DMS79 (cell line): ENCODE measurements at places on chromosomes 11 and 22.

GRCh38 chr11:129041611-129042018 lies 98.9 kb upstream of the TP53AIP1 start:
- DNase-seq, result no peak

- DNase-seq, result no peak
Observed at GRCh38 chr11:102783720-102784119, 3.3 kb upstream of the MMP10 start.

DNA sequence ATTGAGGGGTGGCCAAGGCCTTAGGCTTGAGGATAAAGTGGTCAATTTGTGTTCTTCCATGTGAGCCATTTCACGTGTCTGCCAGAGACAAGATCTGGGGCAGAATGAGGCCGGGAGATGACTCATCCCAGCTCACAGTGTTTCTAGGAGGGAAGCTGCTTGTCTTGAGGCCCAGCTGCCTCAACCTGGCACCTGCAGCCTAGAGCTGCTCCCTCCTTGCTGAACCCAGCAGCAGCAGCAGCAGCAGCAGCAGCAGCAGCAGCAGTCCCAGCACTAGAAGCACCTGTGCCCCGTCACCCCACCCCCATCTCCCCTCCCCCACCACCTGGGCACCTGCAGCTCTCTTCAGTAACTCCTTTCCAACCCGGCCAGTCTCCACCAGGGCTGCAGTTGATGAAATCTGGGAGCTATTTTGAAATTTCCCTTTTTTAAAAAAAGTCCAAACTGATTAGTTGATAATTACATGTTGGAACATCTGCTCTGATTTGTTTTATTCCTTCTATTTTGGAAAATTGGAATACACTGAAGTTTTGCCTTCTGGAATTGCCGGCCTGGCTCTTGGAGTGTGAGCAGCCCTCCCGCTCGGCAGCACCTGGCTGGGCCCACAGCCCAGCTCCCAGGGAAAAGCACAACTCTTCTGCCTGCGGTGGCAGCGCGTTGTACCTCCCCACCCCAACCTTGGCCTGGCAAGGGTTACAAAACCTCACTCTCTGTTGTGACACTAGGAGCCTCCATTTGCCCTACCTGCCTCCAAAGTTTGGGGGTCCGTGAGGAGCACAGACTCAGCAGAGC lies 143.5 kb downstream of the NXPE2 start:
- DNase-seq, result no peak

DNA sequence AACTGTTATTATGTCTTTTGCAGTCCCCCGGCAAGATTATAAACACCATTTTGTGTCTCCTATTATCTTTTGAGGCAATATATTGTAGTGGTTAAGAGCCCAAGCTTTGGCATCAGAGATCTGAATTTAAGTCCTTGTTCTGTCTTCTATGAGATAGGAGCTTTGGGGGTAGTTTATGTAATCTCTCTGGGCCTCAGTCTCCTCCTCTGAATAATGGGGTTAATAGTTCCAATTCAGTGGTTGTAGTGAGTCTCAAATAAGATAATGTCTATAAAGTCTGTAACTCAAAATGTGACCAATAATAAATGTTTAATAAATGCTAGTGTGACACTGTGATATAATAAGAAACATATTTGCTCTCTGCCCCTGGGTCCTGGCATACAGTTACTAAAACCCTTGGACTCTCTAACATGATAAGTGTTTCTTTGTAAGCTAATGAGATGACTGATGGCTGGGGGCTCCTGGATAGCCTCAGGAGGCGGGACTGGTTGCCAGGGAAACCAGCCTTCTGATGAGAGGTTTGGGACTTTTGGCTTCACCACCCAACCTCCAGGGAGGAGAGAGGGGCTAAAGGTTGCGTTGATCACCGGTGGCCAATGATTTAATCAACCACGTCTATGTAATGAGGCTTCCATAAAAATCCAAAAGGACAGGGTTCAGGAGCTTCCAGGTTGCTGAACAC lies 183.4 kb upstream of the MTMR2 start:
- no peak for DNase-seq

- no peak for DNase-seq
Observed at GRCh38 chr11:43116071-43116470, 195.7 kb upstream of the API5 start.

DNA sequence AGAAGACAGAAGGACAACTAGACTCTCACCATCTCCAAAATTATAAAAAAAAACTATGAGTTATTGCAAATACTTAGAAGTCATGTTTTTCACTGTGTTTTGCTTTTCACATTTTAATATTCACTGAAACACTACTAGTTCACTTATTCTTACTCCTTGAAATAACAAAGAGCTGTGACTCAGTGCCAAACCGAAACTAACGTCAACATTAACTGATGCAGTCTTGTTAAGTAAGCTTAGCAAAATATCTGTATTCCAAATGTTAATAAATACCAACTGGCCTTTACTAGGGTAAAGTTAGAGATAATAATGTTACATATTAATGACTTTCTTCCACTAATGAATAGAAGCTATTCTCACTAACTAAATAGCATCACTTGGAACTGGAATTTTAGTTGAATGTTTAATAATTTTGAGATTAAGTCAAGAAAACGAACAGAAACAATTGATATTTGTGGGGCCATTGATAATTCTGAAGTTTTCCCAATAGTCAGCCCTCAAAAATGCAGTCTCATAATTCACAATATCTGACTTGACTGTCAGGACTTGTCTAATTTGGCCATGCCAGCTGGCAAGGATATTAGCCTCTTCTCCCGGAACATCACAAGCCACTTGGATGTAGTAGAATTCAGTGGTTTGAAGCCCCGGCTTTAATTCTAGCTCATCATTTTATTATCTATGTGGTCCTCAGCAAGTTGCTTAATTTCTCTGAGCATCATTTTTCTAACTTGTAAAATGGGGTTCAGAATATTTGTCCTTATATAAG lies 230.1 kb upstream of the DDI1 start:
- DNase-seq, result no peak

- DNase-seq, result peak; percentile 24
Observed at GRCh38 chr11:119683783-119684182, 45.2 kb downstream of the NECTIN1 start.

DNA sequence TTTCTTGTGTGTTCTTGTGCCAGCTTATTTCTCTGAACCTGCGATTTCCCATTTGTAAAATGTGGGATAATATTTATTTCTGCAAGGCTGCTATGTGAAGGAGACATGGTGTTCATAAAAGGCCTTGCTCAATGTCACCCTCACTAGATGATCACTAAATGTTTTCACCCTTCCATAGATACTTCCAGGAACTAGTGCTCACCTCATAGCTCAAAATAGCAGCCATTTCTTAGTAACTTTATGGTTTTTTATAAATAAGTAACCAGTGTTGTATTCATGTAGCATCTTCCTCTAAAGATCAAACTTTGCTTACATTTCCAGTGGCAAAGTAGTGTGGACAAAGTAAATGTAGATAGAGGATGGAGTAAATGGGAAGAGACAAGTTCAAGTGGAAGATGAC lies 23.8 kb downstream of the SYTL2 start:
- no peak for DNase-seq

DNA sequence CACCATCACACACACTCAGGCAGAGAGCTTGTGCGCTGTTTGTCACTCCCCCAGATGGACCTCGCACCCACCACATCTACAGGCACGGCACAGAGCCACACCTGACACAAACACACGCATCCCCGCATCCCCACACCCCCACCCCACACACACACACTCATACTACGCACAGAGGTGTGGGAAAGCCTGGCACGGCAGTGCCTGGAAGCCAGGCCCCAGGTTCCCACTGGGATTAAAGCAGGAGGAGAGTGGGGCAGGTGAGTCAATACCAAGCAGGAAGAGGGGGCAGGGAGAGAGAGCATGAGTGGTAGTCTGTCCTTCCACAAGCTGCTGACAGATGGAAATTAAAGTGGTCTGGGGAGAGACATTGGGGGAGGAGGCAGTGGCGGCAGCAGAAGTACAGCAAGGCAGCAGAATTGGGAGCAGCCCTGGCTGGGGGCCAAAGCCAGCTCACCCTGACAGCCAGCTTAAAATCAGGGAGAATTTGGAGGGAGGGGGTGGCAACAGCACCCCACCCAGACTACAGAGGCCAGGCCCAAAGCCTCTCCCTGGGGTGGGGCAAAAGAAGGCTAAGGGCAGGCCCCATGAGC lies 20.7 kb downstream of the TNKS1BP1 start:
- peak; percentile 64 for DNase-seq
